ENCODE measurements at places on chromosomes 1 and 21. TPM values are rescaled to one million over a fixed set of nuclear protein-coding genes. Genes with fewer than 3 reads are reported as not detected.
A peak's percentile ranks its signal among the peaks of the same experiment; 100 is the strongest.

DNA sequence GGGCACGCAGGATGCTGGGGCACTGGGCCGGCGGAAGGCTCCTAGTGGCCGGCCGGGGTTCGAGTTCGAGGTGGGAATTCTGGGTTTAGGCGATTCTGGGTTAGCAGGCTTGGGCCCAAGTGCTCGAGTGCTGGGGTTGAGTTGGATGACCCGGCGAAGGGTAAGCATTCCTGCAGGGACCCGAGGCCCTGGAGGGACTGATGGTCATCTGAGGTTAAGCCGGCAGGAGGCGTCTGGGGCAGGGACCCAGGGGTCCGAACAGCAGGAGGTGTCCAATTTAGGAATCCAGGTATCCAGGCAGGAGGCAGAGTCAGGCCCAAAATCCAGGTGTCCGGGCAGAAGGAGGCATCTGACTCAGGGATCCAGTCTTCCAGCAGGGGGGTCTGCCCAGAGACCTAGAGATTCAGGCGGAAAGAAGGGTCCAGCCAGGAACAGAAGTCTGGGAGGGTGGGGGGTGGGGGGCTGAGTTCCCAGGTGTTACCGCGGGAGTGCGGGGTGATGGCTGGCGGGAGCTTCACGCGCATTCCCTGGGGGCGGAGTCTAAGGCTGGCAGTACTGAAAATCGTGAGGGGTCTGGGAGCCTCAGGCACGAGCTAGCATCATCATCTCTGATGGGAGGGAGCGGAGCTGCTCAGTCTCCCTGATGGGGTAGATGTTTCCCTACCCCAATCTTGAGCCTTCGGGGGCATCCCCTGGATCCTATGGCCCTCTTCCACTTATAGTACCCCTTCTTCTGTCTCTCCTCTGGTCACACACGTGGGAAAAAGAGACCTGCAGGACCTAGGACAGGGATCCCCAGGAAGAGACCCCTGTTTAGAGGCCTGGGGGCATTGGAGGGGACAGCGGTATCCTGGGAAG, 585 bp downstream of the GPR3 start:
- DNase-seq, result peak; percentile 72

- DNase-seq, result no peak
Measured at GRCh38 chr1:171158096-171158495, 27.0 kb upstream of the FMO2 start.

DNA sequence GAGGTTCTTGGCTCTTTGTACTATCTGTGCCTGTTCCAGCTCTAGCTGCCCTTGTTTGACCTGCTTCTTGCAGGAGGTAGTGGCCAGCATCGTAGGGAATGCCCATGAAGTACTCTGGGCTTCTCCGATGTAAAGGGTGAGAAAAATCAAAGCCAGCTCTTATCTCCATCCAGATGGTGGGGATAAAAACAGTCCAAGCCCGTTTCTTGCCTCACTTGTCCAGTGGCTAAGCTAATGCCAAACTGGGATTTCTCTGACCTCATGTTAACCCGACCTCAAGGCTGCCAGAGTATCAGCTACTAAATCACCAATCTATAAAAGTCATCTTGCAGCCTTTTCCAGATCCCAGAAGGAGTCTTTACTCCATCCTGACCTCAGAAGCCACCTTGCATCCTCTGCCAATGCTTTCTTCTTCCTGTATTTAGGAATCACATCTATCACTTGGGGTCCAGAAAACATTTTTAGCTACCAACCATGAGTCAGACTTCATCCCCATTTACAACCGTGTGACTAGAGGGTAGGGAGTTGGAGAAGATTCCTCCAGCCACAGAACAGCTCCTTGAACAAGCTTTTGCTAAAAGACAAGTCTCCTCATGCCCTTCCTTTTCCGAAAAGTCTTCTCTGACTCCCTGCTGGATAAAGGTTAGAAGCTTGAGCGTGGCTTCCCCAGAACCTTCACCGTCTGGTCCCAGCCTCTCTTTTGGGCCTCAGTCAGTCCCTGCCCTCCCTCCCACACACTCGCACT, 35.9 kb downstream of the KCNC4 start:
- no peak for DNase-seq

DNA sequence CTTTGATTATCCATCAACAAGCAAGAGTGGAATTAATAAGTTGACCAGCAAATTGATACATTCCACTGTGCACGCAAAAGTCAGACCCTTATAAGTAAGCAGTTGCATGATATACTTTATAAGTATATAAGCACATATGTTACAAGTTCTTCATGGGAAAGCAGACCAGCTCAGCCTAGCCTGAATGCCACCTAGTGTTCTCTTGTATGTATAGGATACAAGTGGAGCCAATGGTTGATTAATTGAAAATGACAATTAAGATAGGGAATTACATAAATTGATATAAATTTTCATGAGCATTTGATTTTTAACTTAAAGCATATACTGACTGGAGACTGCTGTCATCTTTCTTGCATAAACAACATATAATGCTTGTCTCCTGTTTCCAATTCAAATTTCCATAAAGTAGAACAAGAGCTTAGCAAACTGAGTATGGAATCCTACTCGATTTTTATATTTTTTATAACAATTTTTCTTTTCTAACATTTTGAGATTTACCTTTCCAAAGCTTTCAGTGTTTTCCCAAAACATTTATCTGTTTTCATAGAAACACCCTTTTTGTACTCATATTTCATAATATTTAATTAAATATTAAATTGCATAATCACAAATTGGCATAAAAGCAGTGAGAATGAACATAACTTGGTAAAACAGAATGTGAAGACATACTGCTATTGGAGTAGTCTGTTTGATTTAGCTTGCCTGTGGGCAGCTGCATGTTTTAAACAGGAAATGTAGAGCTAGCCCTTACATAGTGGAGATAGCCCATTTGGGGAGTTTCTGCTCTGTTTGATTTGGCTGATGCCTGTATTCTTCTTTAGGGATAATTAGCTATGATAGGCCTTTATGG, 62.8 kb downstream of the MAGI3 start:
- DNase-seq, result peak; percentile 63

DNA sequence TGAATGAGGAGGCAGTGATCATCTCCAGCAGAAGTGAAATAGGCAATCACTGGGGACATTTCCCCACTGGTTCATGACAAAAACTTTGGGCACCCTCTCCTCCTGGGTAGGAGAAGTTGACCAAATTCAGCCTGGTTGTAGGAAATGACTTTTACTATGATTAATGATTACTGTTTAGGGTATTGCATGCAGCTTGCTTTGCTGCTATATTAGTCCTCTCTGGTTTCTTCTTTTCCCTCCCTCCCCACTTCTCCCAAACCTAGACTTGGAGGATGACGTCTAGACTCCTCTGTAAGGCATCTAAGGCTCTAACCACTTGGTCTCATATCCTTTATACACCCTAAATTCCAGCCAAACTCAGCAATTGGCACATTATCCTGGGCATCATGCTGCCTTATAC, 3.4 kb upstream of the RGS16 start:
- DNase-seq, result no peak

GRCh38 chr1:4654764-4655673, 610 bp downstream of the AJAP1 start:
- no peak for DNase-seq

DNA sequence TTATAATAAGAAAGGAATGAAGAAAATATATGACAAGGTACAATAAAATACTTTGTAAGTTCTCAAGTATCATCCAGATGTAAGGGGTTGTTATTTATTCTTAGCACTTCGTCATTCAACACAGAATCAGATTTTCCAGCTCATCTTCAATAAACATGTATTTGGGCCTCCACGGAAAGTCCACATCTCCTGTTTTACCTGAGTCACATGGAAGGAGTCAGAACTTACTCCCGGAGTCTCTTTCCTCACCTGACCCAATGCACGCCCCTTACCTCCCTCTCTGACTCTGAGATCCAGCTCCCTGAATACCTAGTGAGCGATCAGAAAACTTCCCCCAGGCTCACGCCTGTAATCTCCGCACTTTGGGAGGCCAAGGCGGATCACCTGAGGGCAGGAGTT, 1.5 kb upstream of the PMVK start:
- DNase-seq, result no peak

DNA sequence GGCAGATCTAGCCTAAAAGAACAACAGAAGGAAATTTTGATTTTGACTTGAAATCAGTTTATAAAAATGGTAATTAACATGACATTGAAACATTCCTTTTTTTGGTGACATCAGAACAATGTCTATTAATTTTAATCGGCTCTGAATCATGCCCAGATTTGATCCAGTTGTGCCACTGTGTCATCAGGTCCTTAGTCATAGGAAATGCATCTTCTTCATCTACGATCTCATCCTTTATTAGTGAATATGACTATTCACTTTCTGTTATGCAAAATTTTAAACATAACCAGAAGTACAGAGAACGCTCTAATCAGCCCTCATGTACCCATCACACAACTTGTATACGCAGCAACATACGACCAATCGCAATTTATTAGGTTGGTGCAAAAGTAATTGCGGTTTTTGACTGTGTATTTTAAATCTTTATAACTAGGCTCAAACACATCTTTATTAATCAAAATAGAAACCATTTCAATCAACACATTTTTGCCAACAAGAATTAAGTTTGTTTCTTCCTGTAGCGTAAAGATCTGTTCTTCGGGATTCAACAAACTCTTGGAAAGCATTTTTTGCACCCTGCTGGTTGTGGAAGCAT, 40.3 kb upstream of the TLR5 start:
- DNase-seq, result no peak

- no peak for DNase-seq
Measured at GRCh38 chr1:151864411-151864810, 10.9 kb upstream of the THEM5 start.

- no peak for DNase-seq
Measured at GRCh38 chr1:58538821-58539220, 7.7 kb downstream of the OMA1 start.

- DNase-seq, result no peak
Measured at GRCh38 chr1:1421907-1422464, 910 bp upstream of the ANKRD65 start.

DNA sequence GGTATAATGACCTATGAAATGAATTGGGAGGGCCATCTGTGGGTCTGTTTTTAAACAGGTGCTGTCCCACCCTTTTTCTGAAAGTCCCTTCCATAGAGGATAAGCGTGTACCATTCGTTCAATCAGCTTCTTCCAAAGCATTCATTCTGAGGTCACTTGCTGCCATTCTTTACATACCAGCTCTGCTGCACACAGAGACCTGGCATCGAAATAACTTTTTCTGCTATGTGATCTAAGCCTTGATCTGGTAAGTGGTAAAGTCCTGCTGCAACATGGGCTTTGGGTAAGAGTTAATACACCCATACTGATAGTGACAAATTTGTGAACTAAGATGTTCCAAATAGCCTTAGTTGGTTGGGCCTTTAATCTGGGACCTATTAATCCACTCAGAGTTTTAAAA, 38.9 kb downstream of the DR1 start:
- no peak for DNase-seq

DNA sequence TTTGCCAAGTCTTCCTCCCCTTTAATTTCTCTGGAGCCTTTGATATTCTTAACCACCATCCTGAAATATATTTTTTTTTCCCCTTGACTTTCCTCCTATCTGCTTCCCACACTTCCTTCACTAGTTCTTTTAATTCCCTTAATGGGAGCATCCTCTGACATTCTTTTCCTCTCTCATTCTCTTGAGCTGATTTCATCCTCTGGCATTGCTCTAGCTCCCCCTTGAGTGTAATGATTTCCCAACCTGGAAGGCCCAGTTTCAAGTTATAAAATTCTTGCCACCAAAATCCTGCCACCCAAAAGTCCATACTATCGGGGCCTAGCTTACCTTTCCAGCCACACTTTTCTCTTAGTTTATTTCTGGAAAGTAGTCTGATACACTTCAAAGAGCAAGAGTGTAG, 39.5 kb upstream of the UBE2U start:
- DNase-seq, result peak; percentile 79

Gene SERINC2
- 23.3 TPM for polyA plus RNA-seq

Gene C1QC
- polyA plus RNA-seq, result not detected

Gene NLRP3
- polyA plus RNA-seq, result 0.14 TPM

Gene RHCE
- 0.38 TPM for polyA plus RNA-seq

Gene ELF3
- polyA plus RNA-seq, result 10.9 TPM

Gene PTCH2
- 0.52 TPM for polyA plus RNA-seq
